Activated CD4-positive, alpha-beta T cell treated with anti-CD3 and anti-CD28 coated beads, Interleukin-2, amount 10 ng/mL, durations not matched to agents 24 days and 14 days (primary cell): ENCODE measurements at places on chromosomes 1 and 21. TPM values are rescaled to one million over a fixed set of nuclear protein-coding genes. Genes with fewer than 3 reads are reported as not detected.
A peak's percentile ranks its signal among the peaks of the same experiment; 100 is the strongest.

Gene S1PR1
- total RNA-seq, result 49.5 and 51.2 TPM in 2 replicates

Gene WDR64
- not detected in 2 replicates for total RNA-seq

Gene CELA2B
- not detected in 2 replicates for total RNA-seq

Gene GLRX2
- 29.4 and 32.6 TPM in 2 replicates for total RNA-seq

Gene HAO2
- total RNA-seq, result not detected in 2 replicates

Gene CA6
- 1.0 and 1.3 TPM in 2 replicates for total RNA-seq

Gene C1orf122
- 26.4 and 26.7 TPM in 2 replicates for total RNA-seq

GRCh38 chr1:2891923-2892448, 90.5 kb upstream of the TTC34 start:
- DNase-seq, result no peak

GRCh38 chr1:47772960-47773682, 224.1 kb downstream of the TRABD2B start:
- no peak for DNase-seq

DNA sequence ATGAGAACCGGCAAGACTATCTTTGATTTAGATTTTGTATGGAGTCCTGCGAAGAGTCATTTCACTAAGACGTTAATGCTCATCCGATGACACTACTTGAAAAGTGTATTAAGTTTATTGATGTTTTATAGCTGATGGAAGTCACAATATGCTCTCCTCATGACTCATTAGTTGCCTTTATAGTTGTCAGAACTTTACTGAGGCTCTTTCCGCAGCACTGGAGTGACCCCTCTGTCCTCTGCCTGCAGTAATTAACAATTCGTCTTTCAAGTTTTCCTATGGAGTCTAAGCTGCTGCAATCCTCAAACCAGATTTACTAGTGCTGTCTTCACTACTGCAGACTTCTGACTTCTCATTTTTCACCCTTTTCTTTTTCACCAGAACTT, 853 bp downstream of the USP16 start:
- DNase-seq, result no peak

GRCh38 chr1:153661111-153661708, 2.7 kb downstream of the SNAPIN start:
- DNase-seq, result no peak

DNA sequence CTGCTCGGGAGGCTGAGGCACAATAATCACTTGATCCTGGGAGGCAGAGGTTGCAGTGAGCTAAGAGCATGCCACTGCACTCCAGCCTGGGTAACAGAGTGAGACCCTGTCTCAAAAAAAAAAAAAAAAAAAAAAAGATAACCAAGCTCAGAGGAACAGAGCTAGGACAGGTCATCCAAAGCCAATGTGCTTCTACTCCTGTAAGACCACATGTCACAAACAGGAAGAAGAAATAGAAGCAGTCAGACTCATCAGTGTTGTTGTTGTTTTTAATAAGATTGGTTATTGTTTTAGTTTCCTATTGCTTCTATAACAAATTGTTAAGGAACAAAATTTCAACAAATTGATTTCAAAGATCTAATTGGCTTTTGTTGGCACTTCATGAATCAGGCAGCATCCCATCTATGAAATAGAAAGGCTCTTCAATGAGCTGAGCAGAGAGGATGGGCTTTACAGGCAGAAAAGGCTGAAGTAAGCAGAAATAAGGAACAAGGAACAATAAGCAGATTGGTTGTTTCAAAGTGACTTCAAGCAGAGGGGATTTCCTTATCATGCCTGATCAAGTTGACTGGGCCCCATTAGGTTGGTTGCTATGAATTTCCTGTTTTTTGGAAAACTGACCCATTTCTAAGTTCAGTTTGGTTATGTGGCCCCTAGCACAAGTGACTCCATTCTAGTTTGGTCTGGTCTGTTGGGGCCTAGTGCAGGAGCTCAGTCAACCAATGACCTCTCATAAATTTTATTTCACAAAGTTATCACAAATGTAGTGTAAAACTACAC, 6.0 kb upstream of the AKNAD1 start:
- DNase-seq, result no peak

- no peak for DNase-seq
Observed at GRCh38 chr21:45499201-45499750, 43.0 kb downstream of the SLC19A1 start.

- DNase-seq, result no peak
Observed at GRCh38 chr21:16323596-16323995, 593.8 kb downstream of the USP25 start.

DNA sequence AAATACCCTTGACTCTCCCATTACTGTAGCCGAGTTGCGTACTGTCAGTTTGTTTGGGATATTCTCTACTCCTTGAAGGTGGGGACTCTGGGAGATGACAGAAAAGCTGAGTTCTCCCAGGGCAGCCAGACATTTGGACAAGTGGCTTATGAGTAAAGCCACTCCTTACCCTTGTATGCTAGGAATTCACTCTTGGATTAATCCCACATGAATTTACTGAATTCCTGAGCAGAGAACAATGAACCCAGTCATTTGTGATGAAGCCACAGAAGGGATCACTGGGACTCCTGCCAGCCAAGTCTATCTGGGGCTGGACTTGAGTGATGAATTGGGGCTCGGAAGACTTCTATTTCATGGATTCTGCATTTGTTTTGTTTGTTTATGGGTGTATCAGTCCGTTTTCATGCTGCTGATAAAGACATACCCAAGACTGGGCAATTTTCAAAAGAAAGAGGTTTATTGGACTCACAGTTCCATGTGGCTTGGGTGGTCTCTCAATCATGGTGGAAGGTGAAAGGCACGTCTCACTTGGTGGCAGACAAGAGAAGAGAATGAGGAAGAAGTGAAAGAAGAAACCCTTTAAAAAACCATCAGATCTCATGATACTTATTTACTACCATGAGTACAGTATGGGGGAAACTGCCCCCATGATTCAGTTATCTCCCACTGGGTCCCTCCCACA, 25.1 kb downstream of the C1orf116 start:
- DNase-seq, result no peak

GRCh38 chr1:193318347-193318746, 131.9 kb upstream of the B3GALT2 start:
- no peak for DNase-seq

DNA sequence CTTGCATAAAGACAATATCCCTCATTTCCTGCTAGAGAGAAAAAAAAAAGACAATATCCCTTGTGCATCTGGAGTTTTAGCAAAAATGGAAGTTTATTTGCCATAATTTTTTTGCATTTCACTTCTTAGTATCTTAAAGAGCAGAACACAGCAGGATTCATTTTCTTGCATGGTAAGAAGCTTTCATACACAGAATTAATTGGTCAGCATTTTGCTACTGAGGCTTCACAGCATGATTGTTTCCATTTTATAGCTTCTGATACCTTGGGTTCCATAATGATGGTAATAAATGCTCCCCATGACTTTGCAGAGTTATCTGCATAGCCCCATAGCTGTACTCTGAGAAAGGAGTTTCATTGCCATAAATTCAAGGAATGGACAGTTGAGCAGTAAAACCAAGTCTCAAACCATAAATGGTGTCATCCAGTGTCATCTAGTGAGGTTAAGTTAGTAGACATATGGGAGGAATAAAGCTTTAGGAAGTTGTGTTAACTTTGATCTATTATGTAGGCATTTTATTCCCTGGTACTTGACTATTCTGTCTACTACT, 88.8 kb upstream of the PLD5 start:
- no peak for DNase-seq

DNA sequence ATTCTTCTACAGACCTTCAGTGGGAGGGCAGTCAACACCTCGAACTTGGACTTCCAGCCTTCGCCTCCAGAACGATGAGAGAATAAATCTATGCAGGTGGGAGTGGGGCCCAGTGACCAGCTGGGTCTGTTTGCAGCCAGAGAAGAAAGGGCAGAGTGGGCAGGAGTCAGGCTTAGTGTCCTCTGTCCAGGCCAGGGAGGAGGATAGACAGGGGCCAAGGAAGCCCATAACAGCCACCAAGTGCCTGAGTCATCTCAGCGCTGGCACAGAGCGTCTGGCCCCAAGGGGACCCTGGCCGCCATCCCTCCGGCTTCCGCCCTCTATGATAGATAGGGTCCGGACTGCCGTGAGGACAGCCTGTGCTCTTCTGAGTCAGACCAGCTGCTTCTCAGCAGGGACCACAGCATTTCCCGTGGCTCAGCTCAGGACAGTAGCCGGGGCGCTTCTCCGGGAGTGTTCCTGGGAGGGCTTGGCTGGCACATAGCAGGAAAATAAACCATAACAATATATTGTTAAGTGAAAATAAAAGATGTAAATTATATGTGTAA, 133.1 kb upstream of the C1orf174 start:
- DNase-seq, result no peak

DNA sequence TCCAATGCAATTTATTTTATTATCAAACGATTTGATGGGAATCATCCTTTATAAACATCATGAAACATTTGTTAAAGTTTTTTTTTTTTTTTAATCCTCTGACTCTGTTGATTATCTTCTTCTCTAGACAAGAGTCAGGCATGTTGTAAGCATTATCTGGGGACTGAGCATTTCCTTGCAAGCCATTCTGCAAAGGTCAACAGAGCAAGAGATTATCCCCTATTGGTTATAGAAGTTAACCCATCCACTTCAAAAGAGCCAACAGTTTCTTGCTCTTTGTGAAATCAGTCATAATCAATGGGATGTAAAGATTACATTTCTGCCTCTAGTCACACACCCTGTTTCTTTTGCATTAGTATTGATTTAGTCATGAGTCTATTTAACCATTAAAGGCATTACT, 368.8 kb upstream of the ADGRL4 start:
- DNase-seq, result no peak

GRCh38 chr1:228029281-228029680, 22.5 kb downstream of the WNT3A start:
- no peak for DNase-seq

DNA sequence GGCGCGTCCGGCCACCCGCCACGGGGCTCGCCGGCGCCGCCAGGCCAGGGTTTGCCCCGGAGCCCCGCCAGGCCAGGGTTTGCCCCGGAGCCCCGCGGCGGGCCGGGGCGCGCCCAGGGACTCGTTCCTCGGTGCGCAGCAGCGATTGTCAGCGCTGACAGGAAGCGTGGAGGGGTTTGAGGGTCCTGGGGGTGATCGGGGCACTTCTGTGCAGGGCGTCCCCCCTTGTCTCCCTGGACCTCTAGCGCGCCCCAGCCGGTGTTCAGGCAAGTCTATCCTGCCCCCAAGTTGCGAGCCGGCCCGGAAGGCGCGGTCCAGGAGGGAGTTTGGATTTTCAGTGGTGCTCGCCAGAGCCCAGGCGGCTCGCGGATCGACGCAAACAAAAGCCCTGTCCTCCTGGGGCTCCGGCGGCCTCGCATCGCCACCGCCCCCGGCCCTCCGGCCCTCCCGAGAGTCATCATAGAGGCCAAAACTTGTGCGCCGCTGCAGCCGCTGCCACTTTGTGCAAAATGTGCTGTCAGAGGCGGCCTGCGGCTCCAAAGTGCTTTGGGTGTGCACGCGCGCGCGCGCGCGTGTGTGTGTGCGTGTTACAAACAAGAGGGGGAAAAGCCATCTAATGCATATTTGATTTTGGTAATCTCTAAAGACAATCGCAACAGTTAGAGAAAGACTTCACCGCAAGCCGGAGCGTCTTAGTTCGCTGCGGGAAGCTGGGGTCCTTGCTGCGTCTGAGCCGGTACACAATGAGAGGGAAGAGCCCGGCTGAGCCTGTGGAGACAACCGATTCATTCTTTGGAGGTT, 1.0 kb downstream of the ROR1 start:
- peak; percentile 65 for DNase-seq

- no peak for DNase-seq
Observed at GRCh38 chr1:43669878-43670277, 19.9 kb downstream of the KDM4A start.

DNA sequence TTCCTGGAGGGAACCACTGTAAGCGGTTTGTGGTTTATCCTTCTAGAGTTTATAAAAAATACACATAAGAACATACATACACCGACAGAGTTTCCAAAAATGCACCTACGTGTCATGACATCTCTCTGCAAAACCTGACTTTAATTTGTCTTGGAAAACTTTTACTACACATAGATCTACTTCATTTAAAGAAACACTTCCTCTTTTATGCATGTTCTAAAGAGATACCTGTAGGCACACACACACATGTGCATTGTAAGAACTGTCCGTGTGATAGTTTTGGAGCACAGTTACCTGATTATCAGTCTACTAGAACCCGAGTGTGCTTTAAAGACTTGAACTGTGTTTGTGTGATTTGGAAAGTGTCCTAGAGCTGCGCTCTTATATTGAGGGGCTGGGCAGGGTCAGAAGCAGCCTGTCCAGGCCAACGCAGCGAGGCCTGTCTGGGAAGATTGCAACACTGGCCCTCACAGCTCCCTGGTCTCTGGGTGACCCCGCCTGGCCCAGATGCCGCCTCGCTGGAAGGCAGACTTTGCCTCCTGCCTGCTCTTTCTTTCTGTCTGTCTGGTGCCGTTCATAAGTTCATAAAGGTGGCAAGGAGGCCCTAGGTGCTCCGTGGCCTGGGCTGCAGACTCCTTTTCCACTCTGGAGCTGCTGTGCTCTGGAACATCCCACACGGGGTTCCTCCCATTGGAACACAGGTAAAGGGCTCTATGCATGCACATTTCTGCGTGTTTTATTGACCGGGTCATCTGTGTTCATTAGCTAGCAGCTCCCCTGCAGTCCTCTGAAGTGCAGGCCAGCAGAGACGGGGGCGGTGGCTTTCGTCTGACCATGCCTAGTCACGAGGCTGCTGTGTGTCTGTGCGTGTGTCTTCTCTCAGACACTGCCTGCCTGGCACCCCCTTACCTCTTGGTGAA, 46.3 kb downstream of the AGPAT3 start:
- DNase-seq, result no peak

DNA sequence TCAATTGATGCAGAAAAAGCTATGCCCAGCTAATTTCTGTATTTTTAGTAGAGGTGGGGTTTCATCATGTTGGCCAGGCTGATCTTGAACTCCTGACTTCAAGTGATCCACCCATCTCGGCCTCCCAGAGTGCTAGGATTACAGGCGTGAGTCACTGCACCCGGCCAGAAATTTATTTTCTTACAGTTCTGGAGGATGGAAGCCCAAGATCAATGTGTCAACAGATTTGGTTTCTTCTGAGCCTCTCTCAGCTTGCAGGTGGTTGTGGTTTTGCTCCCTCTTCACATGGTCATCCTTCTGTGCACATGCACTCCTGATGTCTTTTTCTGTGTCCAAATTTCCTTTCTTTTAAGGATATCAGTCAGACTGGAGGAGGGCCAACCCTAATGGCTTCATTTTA, 35.6 kb downstream of the SHCBP1L start:
- DNase-seq, result no peak

DNA sequence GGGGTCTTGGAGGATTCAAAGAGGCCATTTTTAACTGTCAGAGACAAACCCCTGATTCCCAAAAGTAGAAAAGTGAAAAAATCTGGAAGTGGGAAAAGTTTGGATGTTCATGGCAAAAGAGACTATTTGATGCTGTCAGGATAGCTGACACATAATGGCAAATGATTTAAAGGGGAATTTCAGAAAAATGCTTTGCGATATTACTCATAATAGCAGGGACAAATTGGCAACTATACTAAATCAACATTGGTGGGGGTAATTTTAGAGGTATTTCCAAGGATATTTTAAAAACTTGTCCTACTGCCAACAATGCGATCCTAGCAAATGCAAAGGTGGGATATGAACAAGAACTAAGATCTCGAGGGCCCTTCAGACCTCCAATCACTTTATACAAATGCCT, 5.3 kb upstream of the GSTM4 start:
- DNase-seq, result no peak

- no peak for DNase-seq
Observed at GRCh38 chr21:14074177-14074576, 136.6 kb downstream of the LIPI start.
